ENCODE measurements at places on chromosomes 2 and 18. TPM values are rescaled to one million over a fixed set of nuclear protein-coding genes. Genes with fewer than 3 reads are reported as not detected.

Gene SH3BP4
- 9.0 TPM for total RNA-seq

Gene ZNF385B
- 0.46 TPM for total RNA-seq

Gene SIX2
- total RNA-seq = 0.65 TPM

Gene ALLC
- total RNA-seq = not detected

DNA sequence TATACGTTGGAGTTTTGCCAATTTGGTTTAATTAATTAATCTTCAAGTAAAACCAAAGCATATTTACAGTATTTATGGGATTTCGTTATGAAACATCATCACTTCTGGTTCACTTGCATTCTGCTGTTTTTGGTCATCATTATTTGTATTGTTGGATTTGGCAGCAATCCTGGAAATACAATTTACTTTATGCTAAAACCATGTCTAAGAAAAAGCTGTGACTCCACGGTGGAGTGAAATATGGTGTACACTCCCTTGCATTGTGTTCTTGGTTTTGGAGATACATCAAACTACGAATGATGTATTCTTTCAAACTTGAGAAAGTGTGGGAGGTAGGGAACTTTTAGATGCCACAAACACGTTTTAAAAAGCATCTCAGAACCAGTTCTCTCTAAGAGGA lies 106.4 kb downstream of the CTAGE1 start:
- no peak for DNase-seq

DNA sequence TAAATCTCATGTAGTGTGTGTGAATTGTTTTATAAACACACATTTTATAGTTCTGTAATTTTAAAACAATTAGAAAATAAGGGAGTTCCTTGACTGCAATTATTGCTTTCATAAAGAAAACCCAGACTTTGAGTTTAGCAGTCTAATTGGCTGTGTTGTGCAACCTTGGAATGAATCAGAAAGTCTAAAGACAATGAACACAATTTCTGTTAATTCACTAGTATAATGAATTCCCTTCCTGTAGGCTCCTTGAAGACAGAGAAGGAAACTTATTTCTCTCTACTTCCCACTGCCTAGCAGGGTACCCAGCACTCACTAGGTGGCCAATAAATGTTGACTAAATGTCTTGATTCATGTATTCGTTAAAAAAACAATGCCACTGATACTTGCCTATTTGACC lies 79.9 kb downstream of the ANTXR1 start:
- DNase-seq = no peak

DNA sequence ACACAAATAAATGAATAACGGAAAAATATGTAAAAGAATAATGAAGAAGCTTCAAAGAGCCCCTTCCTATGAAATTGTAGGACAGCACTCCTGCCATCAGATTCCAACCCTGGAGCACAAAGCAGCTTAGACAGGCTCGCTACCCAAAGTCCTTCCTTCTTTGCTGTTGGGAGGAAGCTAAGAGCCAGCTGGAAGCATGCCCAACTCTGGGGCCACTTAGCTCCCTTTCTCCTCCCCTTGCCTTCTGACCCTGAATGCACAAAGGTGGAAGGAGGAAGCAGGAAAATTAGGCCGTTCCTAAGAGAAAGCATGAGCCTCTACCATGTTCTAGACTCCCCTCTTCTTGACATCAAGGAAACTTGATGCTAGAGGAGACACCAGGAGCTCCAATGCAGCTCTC lies 700.8 kb downstream of the RNF144A start:
- DNase-seq = no peak

- DNase-seq = no peak
Measured at GRCh38 chr2:214395040-214395439, 15.8 kb upstream of the VWC2L start.

GRCh38 chr18:59696311-59697235 lies 650 bp downstream of the CCBE1 start:
- no peak for DNase-seq

- DNase-seq = no peak
Measured at GRCh38 chr2:174122185-174122584, 126.1 kb downstream of the OLA1 start.

DNA sequence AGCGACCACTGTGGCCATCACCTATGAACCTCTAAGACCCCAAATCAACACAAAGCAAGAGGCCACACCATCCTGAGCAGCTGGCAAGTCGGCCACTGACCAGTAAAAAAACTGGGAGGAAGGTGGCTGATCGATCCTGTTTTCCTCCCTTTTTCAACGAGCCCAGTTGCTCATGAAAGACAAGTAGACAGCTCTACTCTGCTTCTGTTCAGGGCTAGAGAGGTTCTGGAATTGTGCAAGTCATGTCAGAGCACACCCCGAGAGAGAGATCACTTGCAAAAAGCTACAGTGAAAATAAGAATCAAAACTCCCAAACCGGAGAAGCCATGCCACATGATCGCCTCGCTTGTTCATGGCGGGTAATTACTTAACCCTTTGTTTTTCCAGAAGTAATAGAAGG lies 34.6 kb downstream of the ZNF516 start:
- no peak for DNase-seq

DNA sequence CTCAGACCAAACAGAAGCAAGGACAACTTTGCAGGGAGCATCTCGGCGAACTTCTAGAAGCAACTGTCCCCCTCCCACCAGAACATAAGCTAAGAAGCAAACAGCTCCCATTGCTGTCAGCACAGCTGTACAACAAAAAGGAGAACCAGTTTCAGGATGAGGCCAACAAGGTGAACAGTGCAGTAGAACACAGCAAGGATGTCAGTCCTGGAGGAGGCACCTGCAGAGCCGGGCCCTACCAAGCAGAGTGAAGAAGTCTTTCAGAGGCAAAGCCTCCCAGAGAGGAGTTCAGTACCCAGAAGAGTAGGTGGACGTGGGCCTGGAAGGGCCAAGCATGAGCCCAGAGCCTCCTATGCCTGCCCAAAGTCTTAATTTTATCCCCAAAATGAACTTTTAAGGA lies 1.0 kb downstream of the PASK start:
- no peak for DNase-seq

- no peak for DNase-seq
Measured at GRCh38 chr18:30562231-30562630, 480.3 kb downstream of the DSC3 start.

DNA sequence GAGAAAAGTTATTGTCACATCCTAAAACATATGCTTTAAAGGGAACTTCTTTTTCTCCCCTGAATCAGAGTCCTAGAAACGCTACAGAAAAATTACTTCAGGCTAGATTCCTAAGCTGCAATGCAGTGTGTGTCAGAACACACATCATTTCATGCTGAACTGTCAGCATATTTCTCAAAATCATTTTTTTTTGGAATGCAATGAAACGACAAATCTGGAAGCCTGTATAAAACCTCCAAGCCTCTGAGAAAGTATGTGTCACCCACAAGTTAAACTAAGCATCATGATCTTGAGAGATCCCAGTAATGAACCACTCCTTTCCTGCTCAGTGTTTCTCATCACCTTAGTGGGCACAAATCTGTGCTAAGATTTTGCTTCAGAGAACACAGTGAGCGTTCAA lies 276.2 kb downstream of the ZNF521 start:
- DNase-seq = no peak

Measured in Right ventricle myocardium superior (tissue), 1 donor.